ENCODE measurements at places on chromosomes 5 and 9.
A peak's percentile ranks its signal among the peaks of the same experiment; 100 is the strongest.

GRCh38 chr5:58582019-58582802, 664 bp upstream of the RAB3C start:
- no peak for DNase-seq

- DNase-seq = no peak
Measured at GRCh38 chr9:38638881-38639576, 18.6 kb upstream of the ANKRD18A start.

DNA sequence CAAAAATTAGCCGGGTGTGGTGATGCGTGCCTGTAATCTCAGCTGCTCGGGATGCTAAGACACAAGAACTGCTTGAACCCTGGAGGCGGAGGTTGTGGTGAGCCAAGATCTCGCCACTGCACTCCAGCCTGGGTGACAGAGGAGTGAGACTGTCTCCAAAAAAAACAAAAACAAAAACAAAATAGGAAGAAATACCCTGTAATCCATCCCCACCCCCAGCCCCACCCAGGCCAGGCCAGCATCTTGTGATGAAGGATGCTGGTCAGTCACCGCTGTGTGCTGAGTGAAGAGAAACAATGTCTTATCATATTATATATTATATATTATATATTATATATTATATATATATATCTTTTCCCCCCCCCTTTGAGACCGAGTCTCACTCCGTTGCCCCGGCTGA, 15.4 kb upstream of the CCIN start:
- DNase-seq = no peak

DNA sequence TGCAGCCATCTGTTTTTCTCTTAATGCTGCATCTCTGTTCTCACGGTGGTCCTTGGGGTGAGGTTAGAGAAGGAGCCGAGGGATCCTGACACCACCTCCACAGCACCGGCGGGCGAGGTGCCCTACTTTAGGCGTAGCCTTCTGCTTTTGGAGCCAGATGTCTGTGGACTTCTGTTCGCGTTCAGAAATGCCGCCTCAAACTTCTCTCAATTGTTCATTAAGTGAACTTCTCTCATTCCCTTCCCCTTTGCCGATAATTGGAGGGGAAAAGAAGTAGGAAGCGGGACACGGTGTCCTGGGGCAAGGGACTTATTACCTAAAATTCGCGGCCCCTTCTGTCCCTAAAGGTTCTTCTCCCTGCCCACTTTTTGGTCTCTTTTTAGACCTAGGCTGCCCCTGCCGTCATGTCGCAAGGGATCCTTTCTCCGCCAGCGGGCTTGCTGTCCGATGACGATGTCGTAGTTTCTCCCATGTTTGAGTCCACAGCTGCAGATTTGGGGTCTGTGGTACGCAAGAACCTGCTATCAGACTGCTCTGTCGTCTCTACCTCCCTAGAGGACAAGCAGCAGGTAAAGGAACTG, 455 bp downstream of the KIF20A start:
- DNase-seq = peak; percentile 25

DNA sequence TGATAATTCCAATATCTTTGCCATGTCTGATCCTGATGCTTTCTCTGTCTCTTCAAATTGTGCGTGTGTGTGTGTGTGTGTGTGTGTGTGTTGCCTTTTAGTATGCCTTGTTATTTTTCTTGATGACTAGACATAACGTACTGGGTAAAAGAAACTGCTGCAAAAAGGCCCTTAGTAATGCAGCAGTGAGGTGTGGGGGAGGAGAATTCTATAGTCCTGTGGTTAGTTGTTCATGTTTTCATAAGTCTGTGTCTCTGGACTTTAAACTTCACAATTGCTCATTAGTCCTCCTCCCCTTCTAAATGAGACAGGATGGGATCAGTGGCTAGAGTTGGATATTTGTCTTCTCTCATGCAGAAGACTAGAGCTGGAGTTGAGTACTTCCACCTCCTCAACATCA, 346.2 kb upstream of the IRX1 start:
- no peak for DNase-seq

DNA sequence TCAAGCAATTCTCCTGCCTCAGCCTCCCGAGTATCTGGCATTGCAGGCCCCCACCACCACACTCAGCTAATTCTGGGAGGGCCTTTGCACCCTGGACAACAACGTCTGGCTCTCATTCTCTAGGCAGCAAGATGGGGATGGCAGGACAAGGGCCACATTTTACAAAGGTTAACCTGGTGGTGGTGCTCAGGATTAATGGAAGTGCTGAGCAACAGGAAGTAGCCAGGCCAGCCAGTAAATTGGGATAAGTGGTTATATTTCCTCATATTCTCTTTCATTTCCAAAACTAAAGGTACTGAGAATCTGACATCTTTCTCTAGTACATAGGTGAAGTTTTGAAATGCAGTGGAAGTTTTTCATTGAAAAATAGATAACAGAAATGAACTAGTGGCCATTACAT, 24.7 kb upstream of the ASPN start:
- no peak for DNase-seq

- DNase-seq = no peak
Measured at GRCh38 chr9:8221462-8221861, 421.9 kb upstream of the DMAC1 start.

GRCh38 chr9:135959814-135960213, 1.4 kb downstream of the UBAC1 start:
- DNase-seq = no peak

DNA sequence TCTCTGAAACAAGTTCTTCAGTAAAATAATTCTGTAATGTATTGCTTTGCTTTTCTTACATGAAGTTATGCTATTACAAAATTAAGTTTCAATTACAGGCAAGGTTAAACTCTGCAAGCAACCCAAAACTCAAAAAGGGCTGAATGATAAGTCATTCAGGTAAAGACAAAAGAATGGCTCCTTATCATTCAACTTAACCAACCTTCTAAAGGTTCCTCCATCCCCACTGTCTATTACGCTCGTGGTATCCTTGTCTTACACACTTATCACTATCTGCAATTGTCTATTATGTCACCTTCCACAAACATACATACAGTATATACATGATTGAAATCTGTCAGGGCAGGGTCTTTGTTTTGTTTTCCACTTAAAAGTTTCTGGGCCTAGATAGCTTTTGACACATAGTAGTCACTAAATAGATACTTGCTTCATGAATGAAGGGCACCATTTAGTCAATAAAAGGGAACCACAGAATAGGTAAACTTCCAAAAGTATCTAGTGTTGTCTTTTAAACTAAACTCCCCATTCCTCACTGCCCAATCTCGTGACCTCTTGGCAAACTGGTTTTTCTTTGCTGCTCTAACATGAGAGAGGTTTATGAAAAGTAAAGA, 6.9 kb downstream of the RPL37 start:
- no peak for DNase-seq

DNA sequence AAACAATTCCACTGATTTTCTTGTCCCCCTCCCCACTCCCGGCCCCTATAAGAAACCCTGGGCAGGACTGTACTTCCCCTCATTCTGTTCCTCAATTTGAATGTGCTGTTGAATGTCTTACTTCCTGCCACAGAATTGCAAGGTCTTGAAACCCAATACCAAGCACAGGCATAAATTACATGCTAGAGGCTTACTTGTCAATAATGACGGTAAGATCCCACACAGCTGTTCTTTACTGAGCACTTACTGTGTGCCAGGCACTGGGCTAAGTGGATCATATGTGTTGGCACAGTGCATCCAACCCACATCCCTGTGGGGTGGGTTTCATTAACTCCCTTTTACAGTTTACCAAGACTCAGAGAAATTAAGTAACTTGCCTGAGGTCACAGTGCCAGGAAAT, 63.4 kb downstream of the MVB12B start:
- DNase-seq = no peak

- no peak for DNase-seq
Measured at GRCh38 chr5:129903466-129904101, 681 bp upstream of the CHSY3 start.

DNA sequence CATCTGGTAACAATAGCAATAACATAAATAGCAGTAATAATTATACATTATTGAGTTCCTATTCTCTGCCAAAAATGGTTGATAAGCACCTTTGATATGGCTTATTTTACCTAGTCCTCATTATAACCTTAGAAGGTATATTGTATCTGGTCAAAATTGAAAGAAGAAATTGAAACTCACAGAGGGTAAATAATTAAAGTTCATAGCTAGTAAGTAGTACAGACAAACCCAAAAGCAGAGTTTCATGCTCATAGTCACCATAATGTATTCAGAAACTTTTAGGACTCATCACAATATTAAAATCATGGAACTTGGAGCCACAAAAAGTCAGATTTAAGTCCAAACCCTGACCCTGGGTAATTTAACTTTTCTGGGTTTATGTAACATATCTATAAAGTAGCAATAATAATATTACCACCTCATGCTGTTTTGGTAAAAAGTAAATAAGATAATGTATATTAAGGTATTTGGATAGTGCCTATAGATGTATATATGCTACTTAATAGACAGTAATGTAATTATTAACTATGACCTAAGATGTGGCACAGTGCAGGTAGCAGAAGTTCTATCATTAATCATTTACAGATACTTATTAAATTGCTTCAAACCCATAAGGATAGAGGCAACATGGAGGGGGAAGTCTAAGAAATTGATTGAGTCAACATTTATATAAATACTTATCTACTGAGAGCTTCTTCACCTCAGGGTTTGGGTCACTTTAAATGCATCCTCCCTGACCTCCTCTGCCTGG, 32.4 kb downstream of the STK32A start:
- no peak for DNase-seq

DNA sequence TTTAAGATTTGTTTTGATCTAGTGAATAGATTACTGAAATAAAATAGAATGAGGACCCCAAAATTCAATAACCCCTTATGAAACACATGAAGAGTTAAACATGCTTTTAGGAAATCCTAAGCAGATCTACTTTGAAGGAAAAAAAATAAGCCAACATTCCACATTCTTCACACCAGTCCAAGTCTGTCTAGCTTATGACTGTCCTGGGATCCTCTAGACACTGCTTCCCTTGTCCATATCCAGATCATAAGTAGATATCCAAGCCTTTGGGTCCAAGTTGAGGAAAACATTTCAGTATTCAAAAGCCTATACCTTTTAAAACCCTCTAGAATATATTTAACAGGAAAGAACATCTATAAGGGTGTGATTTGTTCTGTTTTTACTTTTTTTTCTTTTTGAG, 58.8 kb upstream of the MINAR2 start:
- DNase-seq = no peak

GRCh38 chr5:8844847-8845246, 701.0 kb downstream of the SEMA5A start:
- no peak for DNase-seq

GRCh38 chr5:87210743-87211142, 56.9 kb upstream of the RASA1 start:
- no peak for DNase-seq

GRCh38 chr5:170301981-170302652, 4.5 kb upstream of the LCP2 start:
- DNase-seq = no peak

DNA sequence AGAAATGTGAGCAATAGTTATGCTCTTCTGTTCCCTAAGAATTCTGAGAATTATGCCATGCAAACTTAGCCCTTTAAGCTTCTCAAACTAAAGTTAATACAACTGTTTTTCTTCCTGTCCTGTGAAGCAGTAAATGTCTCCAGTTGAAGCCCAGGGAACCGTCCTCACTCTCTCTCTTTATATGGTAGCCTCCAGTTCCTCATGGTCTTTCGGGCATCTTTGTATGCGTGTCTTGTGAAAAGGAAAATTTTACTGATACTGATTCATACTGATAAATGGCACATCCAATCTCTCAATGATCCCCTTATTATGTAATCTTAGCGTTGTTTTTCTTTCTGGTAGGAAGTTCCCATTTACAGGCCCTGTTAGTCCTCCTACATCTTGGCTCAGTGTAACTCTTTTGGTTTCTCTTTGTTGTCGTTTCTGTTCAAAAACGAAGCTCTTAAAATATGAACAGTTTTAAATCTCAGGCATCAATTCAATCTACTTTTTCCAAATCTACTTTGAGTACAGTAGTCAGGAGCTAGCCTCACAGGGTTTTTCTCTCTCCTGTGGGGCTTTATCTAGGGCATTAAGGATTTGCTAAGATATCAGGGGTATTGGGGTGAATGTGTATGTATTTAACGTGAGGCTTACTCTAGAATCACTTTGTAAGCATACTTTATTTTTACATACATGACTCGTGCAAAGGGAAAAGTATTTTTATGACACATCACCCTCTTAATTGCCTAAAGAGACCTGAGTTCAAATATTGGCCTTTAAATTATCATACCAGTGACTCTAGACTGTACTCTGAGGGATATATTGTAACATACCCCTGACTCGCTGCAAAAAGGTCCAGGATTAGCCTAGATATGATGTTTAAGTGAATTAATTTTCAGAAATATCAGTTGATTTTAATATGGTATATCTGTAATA, 258.0 kb downstream of the NR3C1 start:
- DNase-seq = no peak

GRCh38 chr5:115460472-115460871, 84.1 kb downstream of the FEM1C start:
- DNase-seq = no peak

DNA sequence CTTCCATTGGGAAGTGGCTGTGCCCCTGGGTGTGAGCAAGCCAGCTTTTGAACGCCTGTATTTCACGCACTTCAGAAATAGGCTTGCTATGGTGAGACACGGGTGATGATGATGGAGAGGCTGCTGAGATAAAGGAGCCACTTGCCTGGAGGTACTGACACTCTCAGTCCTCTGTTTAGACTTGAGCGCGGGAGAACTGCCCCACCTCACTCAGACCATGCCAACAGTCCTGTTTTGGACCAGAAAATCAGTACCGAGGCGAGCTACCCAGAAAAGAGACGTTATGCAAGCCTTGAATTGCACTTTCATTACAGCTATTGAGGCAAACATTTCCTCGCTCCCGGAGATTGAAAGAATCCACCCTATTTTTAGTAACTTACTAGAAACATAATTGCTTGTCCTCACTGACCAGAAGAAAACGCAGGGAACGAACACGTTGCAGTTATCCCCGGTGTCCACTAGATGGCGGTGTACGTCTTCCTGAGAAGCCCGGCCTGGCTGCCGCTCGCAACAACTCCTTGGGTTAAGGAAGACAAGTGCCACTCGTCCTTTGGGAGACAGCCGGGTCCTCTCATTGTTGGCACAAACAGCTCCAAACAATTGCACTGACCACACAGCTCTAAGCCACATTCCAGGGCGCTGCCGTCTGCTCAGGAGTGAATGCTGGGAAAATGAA, 142.4 kb downstream of the PSAT1 start:
- peak; percentile 79 for DNase-seq

GRCh38 chr5:1051366-1051720, 42.7 kb downstream of the NKD2 start:
- DNase-seq = no peak

- DNase-seq = no peak
Measured at GRCh38 chr5:173564106-173564505, 52.3 kb downstream of the BOD1 start.
